ENCODE measurements at places on chromosomes 13 and 19.
A peak's percentile ranks its signal among the peaks of the same experiment; 100 is the strongest.

DNA sequence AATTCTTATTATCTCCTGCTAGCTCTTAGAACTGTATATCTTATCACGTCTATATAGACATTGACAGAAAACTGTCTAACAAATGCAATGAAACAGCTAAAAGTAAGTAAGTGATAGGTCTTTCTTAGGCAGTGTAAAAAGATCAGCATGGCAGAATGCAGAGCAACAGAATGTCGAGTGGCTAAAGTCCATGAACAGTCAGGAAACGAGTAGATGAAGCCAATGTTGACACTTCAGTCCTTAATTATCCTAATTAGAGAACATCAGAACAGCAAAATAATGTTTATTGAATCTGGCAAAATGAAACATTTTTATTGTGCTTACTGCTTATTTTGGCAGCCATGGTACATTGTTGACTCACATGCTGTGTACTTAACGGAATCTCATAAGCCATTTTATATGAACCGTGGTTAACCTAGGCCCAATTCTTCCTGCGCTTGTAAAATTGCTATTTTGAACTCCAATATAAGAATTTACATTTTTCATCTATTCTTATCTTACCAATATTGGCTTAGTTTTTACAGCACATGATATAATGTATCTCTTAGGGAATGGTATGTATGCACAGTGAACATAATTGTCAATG, 748.1 kb downstream of the DACH1 start:
- DNase-seq, result no peak

DNA sequence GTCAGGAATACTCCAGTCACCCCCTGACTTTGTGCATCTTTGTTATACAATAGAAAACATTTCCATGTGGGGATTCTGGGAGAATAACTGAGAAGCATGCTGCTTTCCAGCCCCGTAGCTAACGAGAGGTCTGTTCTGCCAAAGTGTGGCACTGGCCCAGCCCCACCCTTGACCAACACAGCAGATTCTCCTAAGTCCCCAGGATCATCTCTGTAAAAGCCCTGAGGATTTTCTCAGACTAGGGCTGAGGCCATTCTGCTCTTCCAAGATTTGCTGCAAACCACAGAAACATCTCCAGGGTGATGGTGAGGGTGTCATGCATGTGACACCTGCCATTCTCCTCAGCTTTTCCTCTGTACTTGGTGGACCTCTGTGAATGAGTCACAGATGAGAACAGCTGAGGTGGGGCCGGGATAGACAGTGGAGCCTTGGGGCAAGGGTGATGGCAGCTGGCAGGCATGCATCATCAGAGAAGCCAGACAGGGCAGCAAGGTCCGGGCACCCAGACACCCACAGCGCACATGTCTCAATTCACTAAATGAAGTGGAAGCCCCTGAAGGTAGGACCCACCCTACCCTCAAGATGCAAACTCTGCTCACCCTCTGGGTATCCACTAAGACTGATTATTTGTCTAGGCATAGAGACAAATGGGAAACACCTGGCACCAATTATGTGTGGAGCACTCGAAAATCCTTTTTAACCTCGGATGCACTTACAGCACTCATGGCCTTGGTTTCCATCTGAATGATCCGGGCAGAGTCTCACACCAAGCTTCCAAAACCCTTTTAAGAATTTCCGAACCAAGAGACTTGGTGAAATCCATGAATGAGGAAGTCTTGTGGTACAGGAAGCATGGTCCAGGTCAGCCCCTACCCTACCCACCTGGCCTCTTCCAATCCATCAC, 20.1 kb upstream of the DOCK9 start:
- no peak for DNase-seq

DNA sequence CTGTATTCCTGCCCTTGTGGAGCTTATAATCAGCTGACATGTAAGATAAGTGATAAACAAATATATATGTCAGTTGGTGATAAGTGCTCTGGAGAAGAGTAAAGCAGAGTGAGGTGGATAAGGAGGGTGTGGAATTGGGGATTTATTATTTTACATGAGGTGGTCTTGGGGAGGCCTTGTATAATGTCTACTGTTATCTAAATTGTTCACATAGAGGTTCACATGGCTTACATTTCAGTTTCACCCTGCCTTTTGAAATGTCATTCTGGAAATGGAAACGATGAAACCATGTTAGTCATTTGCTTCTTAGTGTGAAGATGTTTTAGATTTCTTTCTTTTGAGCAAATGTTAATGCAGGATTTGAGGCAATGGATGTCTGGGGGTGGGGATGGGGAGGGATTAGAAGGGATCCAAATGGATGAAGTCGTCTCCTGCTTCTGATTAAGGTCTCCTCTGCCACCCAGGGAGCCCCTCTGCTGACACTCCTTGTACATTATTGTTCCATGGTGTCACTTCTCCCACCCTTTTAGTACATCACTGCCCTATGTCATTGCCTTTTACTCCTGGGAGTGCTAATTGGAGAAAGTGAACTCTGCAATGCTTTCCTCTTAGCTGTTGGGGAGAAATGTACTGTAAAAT, 14.0 kb downstream of the B3GLCT start:
- DNase-seq, result no peak

DNA sequence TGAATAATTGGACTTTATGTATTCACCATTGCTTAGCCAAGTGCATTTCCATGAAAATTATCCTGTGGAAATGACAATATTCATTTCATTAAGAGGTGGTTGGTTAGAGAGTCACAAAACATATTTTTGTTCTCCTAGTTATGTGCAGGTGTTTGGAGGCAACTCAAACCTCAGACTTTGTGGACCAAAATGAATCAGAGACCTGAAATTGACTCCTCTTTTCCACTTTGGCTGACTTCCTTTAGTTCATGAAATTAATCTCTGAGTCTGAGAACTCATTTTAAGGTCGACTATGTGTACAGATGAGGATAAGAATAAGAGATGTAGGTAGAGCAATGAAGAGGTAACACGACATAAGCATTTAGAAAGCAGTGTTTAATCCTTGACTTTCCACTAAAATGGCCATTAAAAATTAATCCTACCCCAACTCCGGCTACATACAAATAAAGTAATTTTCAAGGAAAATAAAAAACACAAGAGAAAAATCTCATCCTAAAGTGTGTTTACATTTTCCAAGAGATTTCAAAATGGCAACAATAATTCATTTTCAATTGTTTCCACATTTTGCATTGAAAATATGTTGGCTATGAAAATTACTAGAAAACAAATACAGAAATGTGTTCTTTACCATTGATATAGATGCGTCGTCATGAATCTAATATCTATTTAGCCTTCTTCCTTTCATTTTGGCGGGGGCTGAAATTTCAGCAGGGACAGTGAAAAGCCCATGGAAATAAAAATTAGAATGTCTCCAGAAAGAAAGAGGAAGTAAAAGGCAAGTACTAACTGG, 185.4 kb upstream of the CSNK1A1L start:
- DNase-seq, result no peak

DNA sequence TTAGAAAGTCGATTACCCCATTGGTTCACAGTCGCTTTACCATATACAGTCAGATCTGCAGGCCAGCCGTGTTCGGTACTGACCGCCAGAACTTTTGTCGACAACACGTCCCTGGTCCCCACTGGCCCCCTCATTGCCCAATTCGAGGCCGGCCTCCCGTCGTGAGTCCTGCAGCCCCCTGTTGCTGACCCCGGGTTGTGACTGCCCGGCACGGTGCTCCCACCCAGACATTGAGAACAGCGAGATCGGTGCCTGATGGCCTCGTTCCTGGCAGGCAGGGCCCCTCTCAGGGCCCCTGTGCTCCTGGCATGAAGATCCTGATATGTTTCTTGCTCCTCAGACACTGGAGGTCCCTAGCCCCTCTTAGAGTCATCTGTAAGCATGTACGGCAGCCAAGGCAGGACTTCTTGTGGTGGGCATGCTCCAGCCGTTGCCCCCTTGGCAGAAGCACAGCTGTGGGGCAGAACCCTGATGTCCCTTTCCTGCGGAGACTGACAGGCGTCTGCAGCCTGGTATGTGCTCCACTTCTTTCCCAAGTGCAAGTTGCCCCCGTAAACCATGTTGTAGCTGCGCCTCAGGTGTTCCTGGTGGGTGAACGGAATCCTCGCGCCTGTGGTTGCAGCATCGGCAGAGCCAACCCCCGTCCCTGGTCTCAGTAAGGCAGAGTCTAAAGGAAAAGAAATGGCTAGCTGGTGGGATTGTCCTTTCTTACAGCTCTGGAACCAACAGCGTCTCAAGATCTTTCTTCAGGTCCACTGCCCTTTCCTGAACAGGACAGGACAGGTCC, 123.2 kb upstream of the SPACA7 start:
- no peak for DNase-seq

DNA sequence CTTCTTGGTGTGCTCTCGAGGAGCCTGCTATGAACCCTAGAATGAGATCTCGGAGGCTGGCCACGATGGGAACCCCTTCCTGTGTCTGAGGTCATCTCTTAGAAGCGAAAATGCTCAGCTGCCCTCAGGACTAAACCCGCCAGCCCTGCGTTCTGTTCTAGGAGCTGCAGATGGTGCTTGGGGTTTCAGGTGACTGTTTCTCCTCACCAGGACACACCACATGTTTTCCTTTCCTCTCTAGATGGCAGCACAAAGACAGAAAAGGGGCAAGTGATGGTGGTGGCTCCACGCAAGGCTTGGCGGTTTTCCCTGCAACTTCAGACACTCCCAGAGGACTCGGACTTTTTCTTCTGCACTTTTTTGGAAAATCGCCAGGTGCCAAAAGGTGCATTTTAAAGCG, 60.1 kb downstream of the RNASEH2B start:
- DNase-seq, result no peak

DNA sequence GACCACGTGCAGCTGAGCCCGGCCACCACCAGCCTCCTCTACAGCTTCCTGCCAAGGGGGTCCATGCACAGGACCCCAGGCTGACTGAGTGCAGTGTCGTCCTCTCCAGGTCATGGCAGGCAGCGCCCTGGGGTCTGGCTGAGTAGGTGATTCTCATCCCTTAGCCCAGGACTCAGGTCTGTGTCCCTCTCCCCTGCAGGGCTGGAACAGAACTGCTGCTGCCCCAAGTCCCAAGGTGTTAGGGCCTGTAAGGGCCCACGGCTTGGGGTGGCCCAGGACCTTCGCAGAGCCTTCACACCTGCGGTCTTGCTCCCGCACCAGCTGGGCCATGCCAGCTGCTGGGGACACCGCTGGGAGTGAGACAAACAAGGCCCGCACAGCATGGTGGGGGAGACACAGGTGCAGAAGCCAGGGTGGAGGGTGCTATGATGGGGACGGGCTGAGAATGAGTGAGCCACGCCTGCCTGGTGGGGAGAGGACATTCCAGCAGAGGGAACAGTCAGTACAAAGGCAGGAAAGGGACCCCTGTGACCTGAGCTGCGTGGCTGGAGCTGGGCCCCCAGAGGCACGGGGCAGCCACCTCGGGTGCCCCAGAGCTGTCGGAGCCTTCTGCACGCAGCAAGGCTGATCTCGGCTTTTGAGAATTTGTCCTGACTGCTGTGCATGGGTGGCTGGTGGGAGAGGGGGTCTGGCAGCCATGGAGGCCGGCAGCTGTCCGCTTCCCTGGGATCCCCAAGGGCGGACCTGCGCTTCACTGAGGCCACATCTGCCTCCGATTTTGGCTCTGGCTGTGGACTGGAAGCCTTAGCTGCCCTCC, 11.9 kb downstream of the PLEKHF1 start:
- no peak for DNase-seq

DNA sequence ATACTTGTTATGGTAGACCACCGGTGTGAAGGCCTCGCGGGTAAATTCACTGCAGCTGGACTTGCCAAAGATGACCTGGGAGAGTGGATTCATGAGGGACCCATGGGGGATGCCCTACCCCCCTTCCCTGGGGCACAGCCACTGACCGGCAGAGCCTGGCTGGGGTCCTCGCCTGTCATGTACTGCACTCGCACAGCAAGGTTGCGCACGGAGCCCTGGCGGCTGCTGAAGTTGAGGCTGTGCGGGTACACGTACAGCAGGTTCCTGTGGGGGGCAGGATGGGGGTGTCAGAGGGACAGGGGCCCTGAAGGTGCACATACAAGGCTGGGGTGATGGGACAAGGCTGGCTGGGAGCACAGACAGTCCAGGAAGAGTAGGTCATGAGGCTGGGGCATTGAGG, 1.4 kb upstream of the ANGPTL8 start:
- DNase-seq, result no peak

DNA sequence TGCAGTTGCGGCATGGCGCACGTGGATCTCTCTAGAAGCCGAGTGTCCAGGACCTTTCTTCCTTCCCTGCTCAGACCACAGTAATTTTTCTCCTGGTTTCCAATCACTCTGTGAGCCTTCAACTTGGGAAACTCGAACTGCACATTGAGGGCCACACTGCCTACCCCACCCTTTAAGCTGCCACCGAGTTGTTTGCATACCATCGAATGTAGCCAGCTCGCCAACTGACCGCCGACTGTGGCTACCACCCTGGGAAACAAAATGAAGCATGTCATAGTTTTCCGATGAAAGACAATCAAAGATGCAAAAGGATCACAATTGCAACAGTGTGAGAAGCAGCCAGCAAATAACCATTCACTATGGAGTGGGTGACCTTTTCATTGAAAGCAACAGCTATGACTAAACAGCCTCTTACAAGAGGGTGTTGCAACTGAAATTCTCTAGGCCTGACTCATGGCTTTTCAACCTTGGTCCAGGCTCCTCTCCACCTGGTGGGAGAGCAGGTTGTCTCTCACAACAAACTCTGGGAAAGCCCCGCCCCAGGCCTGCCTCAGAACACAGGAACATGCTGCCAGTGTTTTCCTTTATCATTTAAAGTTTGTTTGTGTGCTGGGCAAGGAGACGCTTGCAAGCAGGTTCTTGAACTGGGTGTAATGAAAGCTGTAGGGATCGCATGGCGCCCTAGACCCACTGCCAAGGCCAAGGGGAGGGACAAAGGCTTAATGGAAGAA, 141.7 kb upstream of the SERP2 start:
- DNase-seq, result no peak

- no peak for DNase-seq
These were observed 1299.2 kb upstream of the ATXN8OS start for GRCh38 chr13:68808456-68808855.

DNA sequence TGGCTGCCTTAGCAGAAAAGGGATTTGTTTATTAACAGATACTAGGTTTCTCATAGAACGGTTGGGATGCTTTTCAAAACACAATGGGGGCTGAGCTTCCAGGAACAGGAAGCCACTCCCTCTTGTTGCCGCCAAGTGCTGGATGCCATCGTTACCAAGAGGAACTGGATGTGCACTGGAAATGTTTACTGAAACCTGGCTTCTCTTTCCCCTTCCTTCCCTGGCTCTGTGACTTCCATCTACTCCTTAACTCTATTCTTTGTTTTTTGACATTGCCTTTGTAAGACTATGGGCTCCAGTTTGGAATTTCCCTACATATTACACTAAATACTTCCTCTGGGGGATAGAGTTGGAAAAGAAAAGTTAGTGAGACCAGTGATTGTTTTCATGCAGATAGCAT, 11.7 kb upstream of the KL start:
- DNase-seq, result no peak

DNA sequence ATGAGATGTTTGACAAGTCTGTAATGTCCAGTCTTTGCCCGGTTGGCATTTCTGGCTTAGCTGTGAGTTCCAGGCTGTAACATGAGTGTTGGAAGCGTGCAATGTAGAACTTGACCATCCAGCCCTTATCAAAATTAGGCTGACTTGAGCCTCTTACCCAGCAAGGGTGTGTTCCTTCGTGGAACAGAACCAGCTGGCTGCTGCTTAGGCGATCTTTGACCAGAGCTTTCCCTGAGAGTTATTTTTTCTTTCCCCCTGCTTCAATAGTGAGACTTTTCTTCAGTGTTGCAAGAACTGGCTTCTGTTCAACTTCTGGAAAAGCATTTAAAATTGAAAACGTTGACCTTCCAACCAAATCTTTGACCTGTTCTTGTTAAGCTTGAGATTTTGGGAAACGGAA, 6.5 kb downstream of the TNFSF13B start:
- no peak for DNase-seq

- DNase-seq, result peak; percentile 64
These were observed 33.9 kb upstream of the CEACAM21 start for GRCh38 chr19:41541990-41542584.

All from stimulated activated CD4-positive, alpha-beta T cell treated with anti-CD3 and anti-CD28 coated beads, TNF-alpha, amount 100 ng/mL, for 24 hours (primary cell).